ENCODE measurements at places on chromosomes 3 and 15.

- peak; percentile 81 for DNase-seq
Measured at GRCh38 chr15:85771781-85772445, 22.8 kb downstream of the KLHL25 start.

GRCh38 chr3:17905996-17906395, 163.6 kb upstream of the TBC1D5 start:
- DNase-seq, result no peak

GRCh38 chr3:149234671-149235245, 13.1 kb upstream of the CP start:
- DNase-seq, result peak; percentile 12

- no peak for DNase-seq
Measured at GRCh38 chr3:98322101-98322500, 31.6 kb upstream of the OR5K4 start.

GRCh38 chr3:52682016-52682415, 3.7 kb downstream of the PBRM1 start:
- peak; percentile 68 for DNase-seq

DNA sequence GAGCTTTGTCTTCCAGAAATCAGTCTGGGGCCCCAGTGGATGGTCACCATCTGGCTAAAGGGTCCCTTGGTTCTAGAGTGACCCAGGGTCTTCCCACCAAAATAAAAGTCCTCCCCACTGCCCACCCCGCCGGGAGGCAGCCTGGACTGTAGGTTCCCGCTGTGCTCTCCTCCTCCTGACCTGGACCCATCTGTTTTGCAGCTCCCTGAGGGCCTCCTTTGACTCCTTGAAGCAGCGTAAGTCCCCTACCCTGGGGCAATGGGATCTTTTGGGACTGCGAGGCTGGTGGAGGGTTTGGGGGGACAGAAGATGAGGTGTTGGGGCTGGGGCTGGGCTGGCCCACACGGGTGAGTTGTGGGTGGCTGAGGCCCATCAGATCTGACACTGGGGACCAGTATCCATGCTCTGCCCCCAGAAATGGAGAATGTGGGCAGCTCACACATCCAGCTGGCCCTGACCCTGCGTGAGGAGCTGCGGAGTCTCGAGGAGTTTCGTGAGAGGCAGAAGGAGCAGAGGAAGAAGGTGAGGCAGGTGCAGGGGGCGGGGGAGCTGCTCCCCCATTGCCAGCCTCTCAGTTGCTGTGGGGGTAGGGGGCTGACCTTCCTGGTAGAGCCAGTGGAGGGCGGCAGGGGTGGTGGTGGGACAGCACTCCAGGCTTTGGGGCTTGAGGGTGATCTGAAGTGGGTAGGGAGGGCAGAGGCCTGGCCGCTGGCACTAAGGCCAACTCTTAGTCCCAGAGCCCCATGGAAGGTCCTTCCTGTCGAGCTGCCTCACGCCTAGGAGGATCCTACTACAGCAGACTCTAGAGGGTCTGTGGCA, 30.4 kb downstream of the PSTPIP1 start:
- DNase-seq, result no peak

GRCh38 chr15:53835309-53835708, 75.8 kb upstream of the WDR72 start:
- no peak for DNase-seq

GRCh38 chr3:48826451-48826850, 21.2 kb downstream of the PRKAR2A start:
- peak; percentile 80 for DNase-seq

- peak; percentile 33 for DNase-seq
Measured at GRCh38 chr15:51499379-51499976, 123.1 kb downstream of the DMXL2 start.

DNA sequence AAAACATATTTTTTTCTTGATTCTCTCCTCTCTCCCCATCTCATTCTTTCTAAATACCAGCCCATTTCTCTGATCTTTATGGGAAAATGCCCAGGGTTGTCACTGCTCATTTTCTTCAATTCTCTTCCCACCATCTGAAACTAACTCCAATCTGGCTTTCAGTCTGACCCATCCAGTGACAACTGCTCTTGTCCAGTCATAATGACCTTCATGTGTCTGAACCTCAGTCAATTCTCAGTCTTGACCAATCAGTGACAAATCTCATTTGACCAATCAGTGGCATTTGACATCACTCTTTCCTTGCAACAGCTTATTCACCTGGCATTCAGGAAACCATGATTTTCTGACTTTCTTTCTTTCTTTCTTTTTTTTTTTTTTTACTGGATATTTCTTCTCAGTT, 15.1 kb downstream of the VEPH1 start:
- no peak for DNase-seq

DNA sequence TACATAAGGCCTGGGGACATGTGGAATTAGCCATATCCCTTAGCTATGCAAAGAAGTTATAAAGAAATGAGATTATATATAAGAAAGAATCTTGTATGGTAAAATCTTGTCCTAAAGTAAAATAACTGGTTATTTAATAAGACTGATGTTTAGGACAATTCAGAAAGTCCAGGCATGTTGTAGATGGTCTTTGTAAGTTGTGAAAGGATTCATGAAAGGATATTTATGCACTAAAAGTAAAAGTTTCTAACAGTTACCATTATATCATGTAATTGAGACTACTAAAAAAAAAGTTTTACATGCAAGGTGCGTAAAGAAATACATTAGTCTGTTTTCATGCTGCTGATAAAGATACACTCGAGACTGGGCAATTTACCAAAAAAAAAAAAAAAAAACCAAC, 146.3 kb downstream of the FMN1 start:
- no peak for DNase-seq

DNA sequence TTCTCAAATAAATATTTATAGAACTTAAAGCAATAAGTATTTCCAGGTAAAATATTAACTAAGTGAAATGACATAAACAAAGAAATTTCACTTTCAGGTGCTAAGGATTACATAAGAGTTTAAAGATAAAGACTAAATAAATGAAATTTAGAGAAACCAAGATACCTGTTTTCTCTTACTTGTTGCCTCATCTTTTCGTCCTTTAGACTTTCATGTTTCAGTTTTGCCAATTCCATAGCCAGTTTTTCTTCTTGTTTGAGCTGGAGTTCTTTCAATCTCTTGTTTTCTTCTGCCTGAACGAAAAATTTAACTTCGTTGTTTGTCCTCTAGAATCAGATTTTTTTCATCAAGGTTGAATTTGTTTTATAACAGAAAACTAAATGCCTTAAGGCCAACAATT, 8.7 kb downstream of the MNS1 start:
- DNase-seq, result no peak

GRCh38 chr3:66195347-66195783, 25.4 kb upstream of the SLC25A26 start:
- peak; percentile 94 for DNase-seq

All from AG20443 (cell line).